ENCODE measurements at places on chromosomes 3 and 15.

GRCh38 chr3:65400899-65401298 lies 637.8 kb downstream of the MAGI1 start:
- DNase-seq, result no peak

DNA sequence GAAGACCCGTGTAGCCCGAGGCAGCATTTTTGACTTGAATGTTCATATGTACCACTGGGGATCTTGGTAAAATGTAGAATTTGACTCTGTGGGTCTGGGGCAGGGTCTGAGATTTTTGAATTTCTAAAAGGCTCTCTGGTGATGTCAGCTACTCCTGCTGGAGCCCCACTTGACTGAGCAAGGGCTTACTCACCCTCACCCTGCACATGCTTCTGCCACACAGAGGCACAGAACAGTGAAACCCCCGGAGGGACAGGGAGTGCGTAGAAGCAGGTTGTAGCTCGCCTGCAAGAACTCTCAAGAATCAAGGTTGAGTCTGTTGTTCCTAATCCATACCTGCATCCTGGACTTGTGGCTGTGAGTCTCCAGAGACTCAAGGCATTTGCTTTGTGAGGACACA lies 41.1 kb downstream of the SLCO3A1 start:
- no peak for DNase-seq

- DNase-seq, result no peak
These were observed 178.4 kb upstream of the CBLB start for GRCh38 chr3:106047221-106047620.

GRCh38 chr15:34628577-34629152 lies 45.2 kb upstream of the GOLGA8B start:
- DNase-seq, result no peak

DNA sequence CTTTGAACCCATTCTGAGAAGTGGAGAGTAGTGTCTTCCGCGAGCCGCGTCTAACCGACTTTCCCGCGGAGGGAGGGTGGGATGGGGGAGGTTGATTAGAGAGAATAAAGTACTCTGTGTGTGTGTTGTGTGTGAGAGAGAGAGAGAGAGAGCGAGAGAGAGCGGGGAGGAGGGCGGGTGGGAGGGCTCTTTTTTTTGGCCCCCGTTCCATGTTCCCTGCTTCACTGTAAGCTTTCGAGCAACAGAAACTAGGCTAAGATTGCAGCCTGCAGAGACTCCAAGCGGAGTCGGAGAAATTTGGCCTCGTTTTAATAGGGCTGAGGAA lies 1.6 kb upstream of the MEIS2 start:
- no peak for DNase-seq

- DNase-seq, result no peak
These were observed 13.2 kb downstream of the P2RY14 start for GRCh38 chr3:151265166-151265565.

DNA sequence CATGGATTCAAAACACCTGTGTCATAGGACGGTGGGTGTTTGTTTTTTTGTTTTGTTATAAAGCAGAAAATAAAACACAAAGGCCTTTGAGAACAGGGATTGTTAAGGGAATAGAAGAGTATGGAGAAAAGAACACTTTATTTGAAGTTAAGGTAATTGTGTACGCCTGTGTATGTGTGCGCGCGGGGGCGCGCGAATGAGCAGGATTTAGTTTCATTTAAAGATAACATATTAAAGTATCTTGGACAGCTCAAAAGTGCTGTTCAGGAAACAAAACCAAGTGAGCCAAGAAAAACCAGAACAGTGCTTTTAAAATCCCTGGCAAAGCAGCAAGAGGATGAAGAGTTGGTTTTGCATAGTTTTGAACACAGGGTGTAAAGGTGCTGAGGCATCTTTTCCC lies 1.9 kb downstream of the CPNE4 start:
- DNase-seq, result no peak

All from stimulated activated CD4-positive, alpha-beta T cell treated with anti-CD3 and anti-CD28 coated beads, Interleukin-15, amount 100 ng/mL, for 48 hours (primary cell).